Stimulated activated CD4-positive, alpha-beta T cell treated with anti-CD3 and anti-CD28 coated beads, Interleukin-1b, Interleukin-23, amount 100 ng/mL, for 24 hours (primary cell): ENCODE measurements at places on chromosomes 5 and 9.

DNA sequence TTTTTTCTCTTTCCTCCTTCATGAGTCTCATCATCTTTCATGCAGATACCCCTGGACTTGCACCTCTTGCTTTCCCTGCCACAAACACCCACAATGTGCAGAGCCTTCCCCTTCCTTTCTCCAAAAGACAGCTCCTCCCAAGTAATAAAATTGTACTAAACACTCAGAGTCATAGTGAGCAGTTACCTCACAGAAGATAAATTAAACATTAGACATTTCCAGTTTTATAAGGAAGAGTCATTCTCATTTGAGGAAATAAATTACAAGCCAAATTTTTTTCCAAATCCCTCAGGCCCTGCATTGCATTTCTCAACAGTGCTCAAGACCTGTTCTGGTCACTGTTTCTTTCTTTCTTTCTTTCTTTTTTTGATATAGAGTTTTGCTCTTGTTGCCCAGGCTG lies 131.5 kb downstream of the ATPSCKMT start:
- no peak for DNase-seq

- DNase-seq = no peak
Observed at GRCh38 chr5:172883066-172883465, 49.0 kb downstream of the ERGIC1 start.

DNA sequence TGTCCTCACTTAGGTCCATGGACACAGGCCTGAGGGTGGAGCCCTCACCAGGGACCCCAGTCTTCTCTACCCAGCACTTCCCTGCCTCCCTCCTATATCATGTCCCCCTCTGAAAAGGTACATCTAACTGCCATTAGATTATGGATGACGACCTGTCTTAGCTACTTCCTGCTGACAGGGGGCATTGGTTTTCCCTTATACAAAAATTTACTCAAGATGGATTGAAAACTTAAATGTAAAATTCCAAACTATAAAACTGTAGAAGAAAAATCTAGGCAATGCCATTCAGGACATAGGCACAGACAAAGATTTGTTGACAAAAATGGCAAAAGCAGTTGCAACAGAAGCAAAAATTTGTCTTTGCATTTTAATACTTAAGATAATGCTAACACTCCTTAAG lies 623.2 kb upstream of the FAM174A start:
- DNase-seq = no peak

DNA sequence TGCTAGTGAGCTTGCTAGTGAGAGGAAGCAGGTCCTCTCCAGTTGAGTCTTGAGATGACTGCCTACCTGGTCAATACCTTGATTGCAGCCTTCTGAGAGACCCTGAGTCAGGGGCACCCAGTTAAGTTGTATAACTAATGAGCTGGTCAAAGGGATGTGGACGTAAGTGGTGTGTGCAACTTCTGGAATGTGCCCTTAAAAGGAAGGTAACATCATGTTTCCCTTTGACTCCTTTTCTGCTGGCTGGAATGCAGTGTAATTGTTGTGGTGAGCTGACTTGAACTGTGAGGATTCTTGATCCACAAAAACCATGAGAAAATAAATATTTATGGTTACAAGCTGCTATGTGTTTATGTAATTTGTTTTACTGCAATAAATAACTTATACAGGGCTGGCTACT lies 2.4 kb upstream of the SNX2 start:
- no peak for DNase-seq

- DNase-seq = no peak
Observed at GRCh38 chr9:117341151-117341550, 73.7 kb downstream of the ASTN2 start.

- DNase-seq = no peak
Observed at GRCh38 chr5:44674461-44674860, 134.3 kb upstream of the MRPS30 start.

- no peak for DNase-seq
Observed at GRCh38 chr5:11390291-11390767, 513.9 kb downstream of the CTNND2 start.

DNA sequence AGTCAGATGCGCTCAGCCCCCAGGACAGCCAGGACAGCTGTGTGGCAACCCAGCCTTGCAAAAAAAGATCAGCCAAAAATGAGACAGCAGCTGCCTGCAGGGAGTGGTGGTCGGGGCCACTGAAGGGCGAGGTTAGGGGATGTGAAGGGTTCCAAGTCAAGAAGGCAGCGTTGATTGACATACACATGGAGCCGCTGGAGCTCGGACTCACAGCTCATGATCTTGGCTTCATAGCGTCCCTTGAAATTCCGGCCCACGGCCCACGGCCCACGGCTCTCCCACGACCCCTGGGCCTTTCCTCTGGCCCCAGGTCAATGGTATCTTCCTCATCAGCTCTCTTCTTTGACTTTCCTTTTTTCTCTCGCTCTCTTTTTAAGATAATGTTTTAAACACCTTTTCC lies 390.0 kb upstream of the IRX4 start:
- DNase-seq = no peak

GRCh38 chr5:159053216-159053615 lies 46.5 kb downstream of the EBF1 start:
- no peak for DNase-seq

- no peak for DNase-seq
Observed at GRCh38 chr9:70111641-70112236, 68.1 kb downstream of the MAMDC2 start.

DNA sequence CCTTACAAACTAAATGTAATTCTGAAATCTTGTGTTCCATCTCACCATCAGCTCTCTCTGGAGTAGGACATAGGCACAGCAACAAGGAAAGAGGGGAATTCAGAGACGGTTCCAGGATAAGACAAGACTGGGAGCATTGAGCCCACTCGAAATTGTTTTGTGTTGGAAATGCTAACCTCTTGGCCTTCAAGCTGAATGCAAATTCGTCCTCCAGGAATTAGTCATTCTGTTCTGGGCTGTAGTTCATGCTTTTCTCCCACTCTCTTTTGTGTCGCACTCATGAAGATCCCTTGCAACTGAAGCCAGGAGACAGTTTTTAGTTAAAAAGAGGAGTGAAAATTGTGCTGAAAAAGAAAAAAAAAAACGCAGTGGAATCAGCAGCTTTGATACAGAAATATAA lies 121.7 kb upstream of the SEMA6A start:
- no peak for DNase-seq

DNA sequence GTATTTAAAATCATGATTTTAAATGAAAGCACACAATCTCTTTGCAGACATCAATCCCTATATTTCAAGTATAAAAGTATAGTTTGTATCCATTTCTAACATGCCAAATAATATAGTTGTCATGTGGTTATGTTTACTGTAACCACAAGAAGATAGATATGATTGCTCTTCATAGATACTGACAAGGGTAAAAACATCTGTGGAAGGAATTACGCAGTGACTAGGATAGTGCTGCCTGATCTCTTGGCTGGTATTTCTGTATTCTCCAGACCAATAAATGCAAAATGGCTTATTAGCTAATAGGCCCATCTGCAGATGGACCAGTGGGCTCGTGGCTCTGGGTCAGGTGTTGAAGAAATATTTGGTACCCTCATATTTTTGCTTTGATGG lies 34.9 kb upstream of the FBN2 start:
- no peak for DNase-seq

DNA sequence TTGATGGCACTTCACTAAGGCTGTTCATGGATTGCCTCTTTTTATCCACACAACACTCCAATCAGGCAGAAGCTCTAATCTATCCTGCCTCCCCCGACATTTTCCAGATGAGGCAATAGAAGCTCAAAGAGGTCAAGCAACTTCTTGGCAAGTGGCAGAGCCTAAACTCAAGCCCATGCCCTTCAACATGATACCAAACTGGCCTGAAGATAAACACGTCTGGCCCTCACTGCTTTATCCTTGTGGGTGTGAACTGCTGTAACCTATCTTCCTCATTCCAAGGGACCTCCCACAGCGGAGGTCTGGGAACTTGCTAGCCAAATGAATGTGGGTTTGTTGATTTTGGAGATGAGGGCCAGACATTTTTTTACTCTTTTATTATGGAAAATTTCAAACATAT lies 9.5 kb downstream of the SLC35A4 start:
- DNase-seq = no peak

DNA sequence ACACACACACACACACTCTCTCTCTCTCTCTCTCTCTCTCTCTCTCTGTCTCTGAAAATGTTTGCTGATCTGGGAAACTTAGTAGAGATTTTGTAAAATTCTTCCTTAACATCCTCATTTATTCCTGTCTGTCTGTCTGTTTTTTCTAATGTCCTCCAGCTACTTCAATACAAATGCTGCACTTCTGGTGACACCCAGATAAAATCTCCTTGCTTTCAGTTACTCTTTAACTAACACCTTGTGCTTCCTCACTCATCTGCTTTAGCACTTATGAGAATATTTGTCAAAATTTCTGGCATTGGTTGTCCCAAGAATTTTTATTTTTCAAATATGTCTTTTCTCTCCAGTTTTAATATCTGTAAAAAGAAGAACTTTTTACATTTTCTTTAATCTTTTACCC lies 35.0 kb upstream of the ARRDC3 start:
- no peak for DNase-seq

DNA sequence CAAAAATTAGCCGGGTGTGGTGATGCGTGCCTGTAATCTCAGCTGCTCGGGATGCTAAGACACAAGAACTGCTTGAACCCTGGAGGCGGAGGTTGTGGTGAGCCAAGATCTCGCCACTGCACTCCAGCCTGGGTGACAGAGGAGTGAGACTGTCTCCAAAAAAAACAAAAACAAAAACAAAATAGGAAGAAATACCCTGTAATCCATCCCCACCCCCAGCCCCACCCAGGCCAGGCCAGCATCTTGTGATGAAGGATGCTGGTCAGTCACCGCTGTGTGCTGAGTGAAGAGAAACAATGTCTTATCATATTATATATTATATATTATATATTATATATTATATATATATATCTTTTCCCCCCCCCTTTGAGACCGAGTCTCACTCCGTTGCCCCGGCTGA lies 15.4 kb upstream of the CCIN start:
- no peak for DNase-seq

- DNase-seq = no peak
Observed at GRCh38 chr5:41094871-41095270, 23.7 kb upstream of the MROH2B start.

- no peak for DNase-seq
Observed at GRCh38 chr9:113737517-113738271, 138.4 kb upstream of the ZNF618 start.

GRCh38 chr9:1748407-1748806 lies 266.7 kb upstream of the SMARCA2 start:
- no peak for DNase-seq

GRCh38 chr9:121138973-121139372 lies 62.7 kb downstream of the RAB14 start:
- no peak for DNase-seq

DNA sequence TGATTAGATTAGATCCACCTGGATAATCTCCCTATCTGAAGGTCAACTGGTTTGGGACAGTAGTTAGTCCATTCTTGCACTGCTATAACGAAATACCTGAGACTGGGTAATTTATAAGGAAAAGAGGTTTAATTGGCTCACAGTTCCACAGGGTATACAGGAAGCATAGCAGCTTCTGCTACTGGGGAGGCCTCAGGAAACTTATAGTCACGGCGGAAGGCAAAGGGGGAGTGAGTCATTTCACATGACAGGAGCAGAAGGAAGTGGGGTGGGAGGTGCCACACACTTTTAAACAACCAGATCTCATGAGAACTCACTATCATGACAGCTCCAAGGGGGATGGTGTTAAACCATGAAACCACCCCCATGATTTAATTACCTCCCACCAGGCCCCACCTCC lies 9.9 kb downstream of the C9orf40 start:
- DNase-seq = no peak

GRCh38 chr5:93300309-93300923 lies 280.6 kb downstream of the NR2F1-AS1 start:
- no peak for DNase-seq

GRCh38 chr9:3736161-3736560 lies 210.4 kb upstream of the RFX3 start:
- DNase-seq = no peak

- DNase-seq = no peak
Observed at GRCh38 chr9:34493972-34494535, 28.7 kb downstream of the ENHO start.

- no peak for DNase-seq
Observed at GRCh38 chr5:135814316-135814715, 20.1 kb upstream of the SLC25A48 start.

GRCh38 chr9:34958411-34958982 lies 412 bp downstream of the PHF24 start:
- no peak for DNase-seq

- DNase-seq = no peak
Observed at GRCh38 chr5:147403651-147404640, 105.9 kb downstream of the DPYSL3 start.

DNA sequence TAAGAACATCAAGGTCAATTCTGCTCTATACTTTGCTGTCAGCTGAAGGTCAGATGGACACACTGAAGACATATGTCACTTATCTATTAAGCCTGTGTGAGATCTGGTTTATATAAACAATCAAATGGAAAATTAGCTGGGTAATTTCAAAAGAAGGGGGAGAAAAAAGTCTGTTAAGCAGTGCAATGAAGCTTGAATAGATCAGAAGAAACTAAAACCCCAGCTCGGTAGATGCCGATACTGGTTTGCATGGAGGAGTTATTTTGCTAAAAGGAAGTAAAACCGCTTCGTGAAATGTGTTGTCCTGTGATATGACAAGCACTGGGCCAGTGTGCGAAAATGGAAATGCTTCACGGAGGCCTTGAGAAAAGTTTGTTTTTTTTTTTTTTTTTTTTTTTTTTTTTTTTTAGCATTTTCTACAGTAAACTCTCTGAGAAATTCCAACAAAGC lies 148.8 kb downstream of the MEF2C start:
- no peak for DNase-seq

DNA sequence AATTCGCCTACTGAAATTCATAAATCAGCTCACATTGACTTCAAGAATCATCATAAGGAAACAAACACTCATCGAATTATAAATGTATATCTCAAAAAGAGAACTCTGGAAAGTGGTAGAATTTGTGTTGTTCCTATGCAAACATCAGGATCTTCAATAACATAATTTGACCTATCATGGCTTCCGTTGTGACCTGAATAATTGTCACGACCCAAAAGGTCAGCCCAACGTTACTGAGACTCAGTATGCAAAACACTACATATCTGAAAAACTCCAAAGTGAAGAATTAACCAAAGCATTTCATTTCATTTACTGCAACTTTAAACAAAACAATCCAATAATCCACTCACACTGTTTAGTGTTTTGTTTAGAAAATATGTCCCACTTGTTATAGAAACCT lies 1.2 kb downstream of the RAPGEF6 start:
- no peak for DNase-seq

DNA sequence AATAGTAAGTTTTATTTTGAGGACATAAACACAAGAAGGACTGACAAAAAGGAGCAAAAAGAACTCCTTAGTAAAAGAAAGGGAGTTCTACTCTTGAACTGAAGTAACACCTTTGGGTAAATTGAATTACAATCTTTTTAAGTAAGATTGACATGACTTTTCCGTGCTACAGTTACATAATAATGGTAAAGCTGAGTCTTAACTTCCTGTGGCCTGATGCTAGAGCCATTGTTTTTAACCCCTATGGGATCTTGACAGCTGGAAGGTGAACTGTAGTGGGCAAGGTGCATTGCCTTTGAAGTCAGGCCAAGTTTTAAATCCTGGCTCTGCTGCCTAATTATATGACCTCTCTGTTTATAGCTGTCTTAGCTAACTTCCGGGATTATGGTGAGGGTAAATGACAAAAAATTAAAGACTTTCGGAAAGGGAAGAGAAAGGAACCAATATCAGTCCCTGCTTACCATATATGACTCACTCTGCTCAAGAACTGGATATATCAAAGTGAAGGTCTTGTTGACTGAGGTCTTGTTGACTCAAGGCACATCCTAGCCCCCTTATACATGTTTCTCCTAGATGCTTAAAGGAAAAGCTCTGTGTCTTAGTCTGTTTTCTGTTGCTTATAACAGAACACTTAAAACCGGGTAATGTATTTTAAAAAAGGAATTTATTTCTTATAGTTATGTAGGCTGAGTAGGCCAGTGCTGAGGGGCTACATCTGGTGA lies 6.8 kb downstream of the HSD17B4 start:
- DNase-seq = no peak
